Frontal cortex (tissue), 4 donors: ENCODE measurements at places on chromosomes 12 and 14.
A peak's percentile ranks its signal among the peaks of the same experiment; 100 is the strongest.

GRCh38 chr14:83287300-83287699, 1753.6 kb upstream of the SEL1L start:
- DNase-seq, result no peak

- no peak for DNase-seq
Measured at GRCh38 chr12:39402922-39403321, 40.0 kb downstream of the KIF21A start.

GRCh38 chr14:100124551-100125088, 34.8 kb downstream of the DEGS2 start:
- DNase-seq, result no peak

DNA sequence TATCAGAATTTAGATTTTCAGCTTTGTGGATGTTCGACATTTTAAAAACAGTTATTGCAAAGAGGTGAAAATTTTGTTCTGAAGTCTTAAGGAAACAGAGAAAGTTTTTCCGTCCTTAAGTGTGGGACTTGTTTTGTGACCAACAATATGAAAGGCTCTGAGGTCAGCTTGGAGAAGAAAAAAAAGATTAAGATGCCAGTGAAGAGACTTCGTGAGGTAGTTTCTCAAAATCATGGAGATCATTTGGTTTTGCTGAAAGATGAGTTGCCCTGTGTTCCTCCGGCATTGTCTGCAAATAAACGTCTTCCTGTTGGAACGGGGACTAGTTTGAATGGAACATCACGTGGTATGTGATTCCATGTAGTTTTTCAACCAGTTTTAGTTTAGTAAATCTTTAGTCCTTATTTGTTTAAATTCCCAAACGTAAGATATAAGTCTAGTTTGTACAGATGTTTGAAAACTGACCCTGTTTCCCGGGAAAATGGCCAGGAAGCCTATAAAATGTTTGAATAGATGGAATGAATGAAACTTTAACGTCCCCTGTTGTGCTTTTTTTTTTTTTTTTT, 682 bp downstream of the KIAA0586 start:
- DNase-seq, result peak; percentile 17

GRCh38 chr14:59177262-59177661, 11.2 kb upstream of the DAAM1 start:
- no peak for DNase-seq

DNA sequence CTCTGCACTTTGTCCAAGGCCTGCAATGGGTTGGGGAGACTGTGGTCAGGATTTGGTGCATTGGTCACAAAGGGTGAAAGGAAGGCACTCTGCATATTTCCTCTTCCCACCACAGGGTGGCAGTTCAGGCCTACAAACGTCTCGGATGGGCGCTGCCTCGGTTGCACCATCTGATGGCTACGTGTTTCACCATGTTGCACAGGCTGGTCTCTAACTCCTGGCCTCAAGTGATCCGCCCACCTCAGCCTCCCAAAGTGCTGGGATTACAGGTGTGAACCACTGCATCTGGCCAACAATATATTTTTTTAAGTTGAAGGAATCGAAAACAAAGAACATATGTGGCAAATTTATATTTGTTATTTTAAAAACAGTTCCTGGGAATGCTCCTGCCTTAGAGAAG, 35.1 kb downstream of the TMBIM6 start:
- DNase-seq, result peak; percentile 78

DNA sequence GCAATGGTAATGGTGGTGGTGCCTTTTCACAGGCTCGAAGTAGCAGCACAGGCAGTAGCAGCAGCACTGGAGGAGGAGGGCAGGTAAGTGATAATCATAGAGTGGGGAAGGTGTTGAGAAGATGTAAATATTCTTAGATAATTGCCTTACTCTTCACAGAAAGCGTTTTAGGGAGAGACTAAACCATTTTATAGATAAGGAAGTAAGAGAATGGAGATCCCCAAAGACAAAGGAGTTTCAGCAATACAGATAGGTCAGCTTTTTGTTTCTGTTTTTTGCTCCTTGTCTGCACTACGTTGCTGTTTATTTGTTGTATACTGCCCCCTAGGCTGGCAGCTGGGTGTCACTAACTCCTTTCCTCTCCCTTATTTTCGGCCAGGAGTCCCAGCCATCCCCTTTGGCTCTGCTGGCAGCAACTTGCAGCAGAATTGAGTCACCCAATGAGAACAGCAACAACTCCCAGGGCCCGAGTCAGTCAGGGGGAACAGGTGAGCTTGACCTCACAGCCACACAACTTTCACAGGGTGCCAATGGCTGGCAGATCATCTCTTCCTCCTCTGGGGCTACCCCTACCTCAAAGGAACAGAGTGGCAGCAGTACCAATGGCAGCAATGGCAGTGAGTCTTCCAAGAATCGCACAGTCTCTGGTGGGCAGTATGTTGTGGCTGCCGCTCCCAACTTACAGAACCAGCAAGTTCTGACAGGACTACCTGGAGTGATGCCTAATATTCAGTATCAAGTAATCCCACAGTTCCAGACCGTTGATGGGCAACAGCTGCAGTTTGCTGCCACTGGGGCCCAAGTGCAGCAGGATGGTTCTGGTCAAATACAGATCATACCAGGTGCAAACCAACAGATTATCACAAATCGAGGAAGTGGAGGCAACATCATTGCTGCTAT, 2.0 kb downstream of the SP1 start:
- no peak for DNase-seq

- no peak for DNase-seq
Measured at GRCh38 chr12:112894128-112894527, 12.6 kb upstream of the OAS1 start.

DNA sequence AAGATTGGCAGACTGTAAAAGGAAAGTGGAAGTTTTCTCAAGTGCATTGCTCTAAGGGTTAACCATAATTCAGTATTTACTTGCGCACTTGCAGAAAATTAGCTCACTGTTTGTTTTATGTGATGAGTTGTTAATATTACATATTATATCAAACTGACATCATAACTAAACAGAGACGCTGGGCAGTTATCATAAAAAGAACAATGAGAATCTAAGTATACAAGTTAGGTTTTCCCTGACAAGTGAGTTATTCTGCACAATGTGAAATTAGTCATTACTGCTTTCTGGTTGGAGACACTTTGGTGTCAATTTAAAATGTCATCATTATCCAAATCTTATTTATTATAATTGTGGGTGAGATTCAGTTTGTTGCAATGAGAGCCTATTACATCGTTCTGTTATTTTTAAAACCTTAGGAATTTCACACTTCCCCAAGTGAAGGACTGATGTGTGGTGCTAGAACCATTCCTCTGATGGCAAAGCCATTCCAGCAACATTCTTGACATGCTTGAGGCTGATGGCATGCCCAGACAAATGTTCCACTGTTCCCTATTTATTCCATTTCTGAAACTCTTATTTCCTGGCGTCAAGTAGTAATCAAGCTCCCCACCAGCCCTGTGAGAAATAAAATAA, 90.1 kb upstream of the FLRT2 start:
- no peak for DNase-seq

DNA sequence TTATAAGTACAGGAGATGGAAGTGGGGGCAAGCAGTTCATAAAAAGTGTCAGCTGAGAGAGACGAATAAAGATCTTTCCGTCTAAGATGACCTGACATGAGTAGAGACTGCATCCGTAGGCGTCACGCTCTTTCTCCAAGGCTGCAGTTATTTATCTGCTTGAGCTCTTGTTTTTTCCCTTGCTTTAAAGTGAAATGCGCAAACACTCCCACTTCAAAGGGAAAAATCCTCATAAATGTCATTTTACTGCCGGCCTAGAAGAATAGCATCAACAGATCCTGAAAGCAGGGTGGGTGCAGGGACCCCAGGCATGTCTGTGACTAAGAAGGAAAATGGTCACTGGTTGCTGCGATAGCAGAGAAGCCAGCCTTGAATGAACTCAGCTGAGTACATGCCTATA, 647.4 kb downstream of the MED13L start:
- DNase-seq, result no peak

DNA sequence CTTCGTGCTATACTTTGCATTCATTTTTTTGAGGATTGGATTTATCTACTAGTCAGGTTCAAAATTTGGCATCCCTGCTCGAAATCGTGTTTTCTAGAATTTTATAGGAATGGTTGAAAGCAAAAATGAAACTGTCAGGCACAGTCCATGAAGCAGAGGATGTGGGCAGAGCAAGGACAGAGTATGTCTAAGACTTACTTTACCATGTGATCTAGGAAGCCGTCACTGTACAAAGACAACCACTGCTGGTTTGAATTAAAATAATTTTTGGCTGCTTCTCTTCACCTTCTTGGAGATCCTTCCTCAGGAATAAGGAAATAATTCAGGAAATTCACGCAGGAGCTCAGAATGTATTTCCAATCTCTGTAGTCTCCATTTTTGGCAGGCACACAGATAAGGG, 31.6 kb upstream of the SGPP1 start:
- no peak for DNase-seq

DNA sequence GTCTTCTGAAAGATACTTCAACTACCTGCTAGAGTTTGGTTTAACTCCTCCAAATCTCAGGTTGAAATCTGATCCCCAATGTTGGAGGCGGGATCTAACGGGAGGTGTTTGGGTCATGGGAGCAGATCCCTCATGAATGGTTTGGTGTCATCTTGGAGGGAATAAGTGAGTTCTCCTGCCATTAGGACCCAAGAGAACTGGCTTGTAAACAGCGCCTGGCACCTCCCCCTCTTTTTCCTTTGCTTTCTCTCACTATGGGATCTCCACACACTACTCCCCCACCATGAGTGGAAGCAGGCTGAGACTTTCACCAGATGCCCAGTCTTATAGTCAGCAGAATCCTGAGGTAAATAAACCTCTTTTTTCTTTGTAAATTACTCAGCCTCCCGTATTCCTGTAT, 2.5 kb downstream of the CNIH1 start:
- no peak for DNase-seq

DNA sequence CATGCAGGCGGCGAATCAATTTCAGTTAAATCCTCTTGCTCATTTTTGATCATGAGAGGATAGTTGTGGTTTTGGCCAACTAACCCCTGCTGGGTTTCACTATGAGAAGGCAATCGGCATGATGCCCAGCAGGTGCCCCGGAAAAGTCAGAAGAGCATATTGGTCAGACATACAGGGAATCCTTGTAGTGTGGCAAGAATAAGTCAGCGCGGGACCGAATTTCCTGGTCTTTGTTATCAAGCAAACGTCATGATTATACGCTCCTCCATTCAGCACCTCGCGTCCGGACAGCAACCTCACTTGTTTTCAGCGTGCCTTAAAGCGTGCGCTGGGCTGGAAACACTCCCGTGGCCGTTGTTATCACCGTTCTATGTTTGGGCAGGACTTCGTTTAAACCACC, 1.8 kb downstream of the TBC1D30 start:
- peak; percentile 22 for DNase-seq

DNA sequence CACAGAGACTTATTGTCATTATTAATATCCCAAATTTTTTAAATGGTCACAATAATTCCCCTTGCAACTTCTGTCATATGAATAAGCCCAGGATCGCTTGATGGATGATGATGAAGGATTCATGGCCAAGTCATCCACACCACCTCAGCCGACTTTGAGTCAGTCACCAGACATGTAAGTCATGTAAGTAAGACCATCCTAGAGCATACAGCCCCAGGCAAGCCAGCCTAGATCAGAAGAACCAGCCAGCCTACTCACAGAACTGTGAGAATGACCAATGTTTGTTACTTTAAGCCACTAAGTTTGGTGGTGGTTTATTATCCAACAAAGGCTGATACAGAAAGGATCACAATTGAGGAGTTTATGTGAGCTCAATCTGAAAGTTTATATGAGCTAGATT, 341.8 kb downstream of the NRXN3 start:
- no peak for DNase-seq

DNA sequence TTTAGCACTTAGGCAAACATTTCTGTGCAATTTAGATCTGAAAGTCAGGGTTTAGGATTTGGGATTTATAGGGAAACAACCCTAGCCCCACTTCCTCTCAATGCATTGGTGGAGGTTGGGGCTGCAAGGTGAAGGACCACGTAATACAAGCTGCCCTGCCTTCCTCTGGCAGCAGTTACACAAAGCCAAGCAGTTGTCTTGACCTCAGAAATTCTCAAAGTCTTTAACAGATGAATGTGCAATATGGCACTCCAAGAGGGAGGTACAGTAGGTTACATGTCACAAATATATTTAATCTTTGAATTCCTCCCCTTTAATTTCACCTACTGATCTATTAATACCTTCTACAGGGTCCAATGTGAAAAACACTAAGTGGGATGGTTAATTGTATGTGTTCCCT, 23.9 kb downstream of the IFNG-AS1 start:
- no peak for DNase-seq

DNA sequence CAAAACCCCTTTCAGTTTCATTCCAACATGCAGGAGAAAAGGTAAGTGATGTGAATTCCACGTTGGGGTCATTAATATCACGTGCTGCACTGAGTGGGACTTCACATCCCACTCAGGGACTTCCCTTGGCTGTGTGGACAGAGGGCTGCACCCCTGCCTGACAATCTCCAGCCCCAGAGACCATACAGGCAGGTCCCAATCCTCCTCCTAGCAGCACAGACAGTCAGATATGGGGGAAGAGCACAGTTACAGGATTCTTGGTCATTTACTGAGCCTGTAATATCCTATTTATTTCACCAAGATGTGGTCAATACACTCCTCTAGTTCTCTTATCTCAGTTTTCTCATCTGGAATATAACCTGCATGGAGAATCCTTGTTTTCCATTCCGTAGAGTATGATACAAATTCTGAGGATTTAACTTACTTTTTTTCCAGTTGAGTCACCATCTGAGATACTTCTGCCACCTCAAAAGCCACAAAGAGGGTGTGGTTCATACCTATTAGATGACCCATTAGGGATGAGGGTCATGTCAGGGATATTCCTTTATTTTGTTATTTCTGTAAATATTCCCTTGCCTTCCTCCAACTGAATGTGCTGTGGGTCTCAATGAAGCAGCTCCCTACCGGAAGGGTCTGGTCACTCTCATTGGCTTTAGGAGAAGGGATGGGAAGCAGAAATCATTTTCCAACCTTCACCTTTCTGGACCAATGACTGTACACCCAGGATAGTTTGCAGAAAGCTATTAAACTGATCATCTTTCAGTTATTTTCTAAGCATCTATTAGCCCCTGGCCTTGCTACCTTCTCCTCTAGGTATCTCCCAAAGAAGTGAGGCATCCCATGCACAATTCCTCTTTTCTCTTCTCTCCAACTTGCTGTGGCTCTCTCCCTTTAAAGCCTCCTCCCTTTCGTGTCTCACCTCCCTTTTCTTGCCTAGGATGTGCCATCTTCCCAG, 43.0 kb upstream of the NTF3 start:
- DNase-seq, result no peak

DNA sequence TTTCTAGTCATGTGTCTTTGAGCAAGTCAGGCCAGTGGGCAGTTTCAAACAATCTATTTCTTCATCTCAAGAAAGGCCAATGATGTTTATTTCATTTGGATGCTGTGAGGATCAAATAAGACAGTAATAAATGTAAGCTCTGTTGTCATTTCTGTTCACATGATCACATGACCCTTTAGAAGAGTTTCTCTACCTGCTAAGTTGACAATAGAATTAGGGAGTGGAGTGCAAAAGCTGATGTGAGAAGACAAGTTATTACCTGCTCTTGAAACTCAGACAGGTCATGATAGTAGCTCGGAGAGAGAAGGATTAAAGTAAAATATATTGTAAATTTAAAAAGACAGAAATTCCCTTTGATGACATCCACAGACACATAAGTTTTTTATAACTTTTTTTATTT, 37.3 kb upstream of the DCN start:
- no peak for DNase-seq

GRCh38 chr12:128661226-128661569, 162.6 kb downstream of the SLC15A4 start:
- no peak for DNase-seq
